ENCODE measurements at places on chromosomes 13 and 19.

DNA sequence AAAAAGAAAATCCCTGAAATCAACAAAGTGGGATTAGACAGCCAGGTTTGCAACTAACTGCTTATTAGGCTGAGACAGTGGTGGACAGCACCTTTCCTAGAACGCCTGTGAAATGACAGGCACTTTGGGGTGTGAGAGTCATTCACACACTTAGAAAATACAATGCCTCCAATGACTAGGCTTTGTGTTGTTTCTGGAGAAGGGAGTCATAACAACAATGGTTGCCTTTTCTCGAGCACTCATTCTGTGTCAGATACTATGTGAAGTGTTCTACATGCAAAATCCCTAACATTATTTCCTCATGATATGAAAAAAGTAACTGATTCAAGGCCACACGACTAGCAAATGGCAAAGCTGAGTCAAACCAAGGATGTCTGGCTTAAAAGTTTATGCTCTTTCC lies 41.2 kb downstream of the SACS start:
- DNase-seq, result no peak

- DNase-seq, result no peak
These were observed 10.6 kb downstream of the FZR1 start for GRCh38 chr19:3516675-3517207.

GRCh38 chr19:3458229-3459088 lies 21.9 kb downstream of the SMIM24 start:
- no peak for DNase-seq

DNA sequence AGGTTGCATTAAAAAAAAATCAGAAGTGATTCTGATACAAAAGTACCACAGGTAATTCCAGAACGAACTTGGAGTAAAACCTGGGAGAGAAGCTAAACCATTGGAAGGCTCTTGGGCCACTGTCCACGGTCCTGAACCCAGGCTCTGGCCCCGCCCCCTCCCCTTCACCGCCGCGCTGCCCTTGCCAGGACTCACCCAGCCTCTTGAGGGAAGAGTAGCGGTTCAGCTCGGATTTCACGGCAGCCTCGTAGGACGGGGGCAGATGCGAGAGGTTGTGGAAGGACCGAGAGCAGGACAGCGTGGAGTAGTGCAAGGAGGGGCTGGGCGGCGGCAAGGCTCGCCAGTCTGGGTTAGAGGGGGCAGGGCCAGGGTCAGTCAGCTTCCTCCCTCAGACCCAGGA lies 5.7 kb downstream of the SHISA7 start:
- peak; percentile 54 for DNase-seq

- DNase-seq, result no peak
These were observed 21.2 kb upstream of the C13orf46 start for GRCh38 chr13:113995051-113995601.

GRCh38 chr19:6482343-6482686 lies 728 bp upstream of the DENND1C start:
- no peak for DNase-seq

DNA sequence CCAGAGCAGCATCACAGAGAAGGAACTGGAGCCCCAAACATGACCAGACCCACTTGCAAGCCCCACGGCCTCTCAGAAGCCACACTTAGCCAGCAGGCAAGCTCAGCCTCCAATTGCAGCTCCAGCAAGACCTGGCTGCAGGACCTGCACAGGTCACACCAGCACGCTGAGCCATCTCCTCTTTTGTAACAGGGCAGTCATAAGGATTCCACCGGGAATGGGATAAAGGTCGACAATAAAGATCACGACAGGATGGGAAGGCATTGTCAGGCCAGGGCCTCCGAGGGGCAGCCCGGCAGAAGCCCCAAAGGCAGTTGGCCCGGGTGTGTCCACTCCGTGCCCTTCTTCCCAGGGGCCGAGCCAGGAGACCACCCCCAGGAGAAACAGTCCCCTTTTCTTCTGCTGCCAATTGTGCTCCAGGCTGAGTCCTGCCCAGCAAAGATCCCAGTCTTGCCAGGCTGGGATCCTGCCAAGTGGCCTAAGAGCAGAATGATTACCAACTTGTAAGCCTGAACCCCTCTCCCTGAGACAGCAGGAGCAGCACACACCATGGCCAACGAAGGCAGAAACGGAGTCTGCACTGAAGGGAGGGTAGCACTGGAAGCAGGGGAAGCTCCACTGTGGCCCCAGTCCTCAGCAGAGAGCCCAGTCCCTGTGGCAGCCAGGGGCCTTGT lies 12.5 kb downstream of the PEPD start:
- DNase-seq, result no peak

- DNase-seq, result no peak
These were observed 2.9 kb downstream of the GPR18 start for GRCh38 chr13:99255271-99255670.

- peak; percentile 66 for DNase-seq
These were observed 102.6 kb upstream of the SERP2 start for GRCh38 chr13:44271031-44271455.

DNA sequence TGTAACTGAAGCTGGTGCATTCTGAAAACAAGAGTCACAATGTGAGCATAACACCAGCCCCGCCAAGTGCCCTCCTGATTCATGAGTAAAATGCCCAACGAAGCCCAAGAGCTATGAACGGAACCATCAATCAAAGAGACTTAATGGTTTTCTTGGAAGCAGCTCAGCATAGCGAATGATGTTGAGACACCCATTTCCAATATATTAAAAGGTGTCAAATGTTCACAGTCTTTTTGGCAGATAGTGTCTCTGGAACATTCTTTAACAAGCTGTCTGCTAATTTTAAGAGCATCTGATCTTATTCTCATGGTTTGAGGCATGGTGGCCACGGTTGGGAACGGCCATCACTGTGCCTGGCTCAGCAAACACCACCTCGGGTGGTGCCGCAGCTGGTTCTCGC lies 133.4 kb upstream of the USP29 start:
- no peak for DNase-seq

DNA sequence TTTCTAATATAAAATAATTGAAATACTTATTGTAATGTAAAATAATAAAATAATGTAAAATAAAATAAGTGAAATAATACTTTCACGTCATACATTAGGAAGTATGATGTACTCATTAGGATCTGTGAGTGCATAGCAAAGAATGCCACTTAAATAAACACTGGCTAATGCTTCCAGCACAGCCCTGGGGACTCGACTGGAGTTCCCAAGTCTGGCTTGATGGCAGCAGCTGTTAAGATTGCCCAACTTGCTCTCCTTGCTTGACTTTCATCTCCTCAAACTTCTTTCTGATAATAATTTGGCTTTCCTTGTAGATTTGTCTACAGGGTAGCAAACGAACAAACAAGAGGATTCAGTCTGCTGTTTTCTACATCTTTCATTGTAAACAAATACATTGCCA lies 191.9 kb downstream of the COG6 start:
- DNase-seq, result no peak
